ENCODE measurements at places on chromosomes 12 and 14.

GRCh38 chr14:68795597-68796417 lies 2.9 kb upstream of the ZFP36L1 start:
- DNase-seq, result peak; percentile 91
- peaks cover 23% of the 10 kb centered on the region for H3K4me1 ChIP-seq
- H3K27me3 ChIP-seq, result no peaks in the 10 kb centered on the region
- peaks cover 66% of the 10 kb centered on the region for H3K36me3 ChIP-seq

- DNase-seq, result no peak
- H3K4me1 ChIP-seq, result no peaks in the 10 kb centered on the region
- H3K4me3 ChIP-seq, result no peak overlapping the region
- peaks cover 14% of the 10 kb centered on the region for H3K36me3 ChIP-seq
These were observed 62.4 kb downstream of the PRKAB1 start for GRCh38 chr12:119730381-119730780.

- H3K36me3 ChIP-seq, result peaks cover 45% of the 10 kb centered on the region
- DNase-seq, result no peak
- H3K4me1 ChIP-seq, result peaks cover 56% of the 10 kb centered on the region
- no peaks in the 10 kb centered on the region for H3K27me3 ChIP-seq
- H3K27ac ChIP-seq, result peak overlapping the region; percentile 62
- H3K4me3 ChIP-seq, result no peak overlapping the region
These were observed 40.0 kb downstream of the FGD6 start for GRCh38 chr12:95177201-95177768.

- no peak overlapping the region for H3K27ac ChIP-seq
- H3K4me1 ChIP-seq, result no peaks in the 10 kb centered on the region
- no peak overlapping the region for H3K4me3 ChIP-seq
- no peaks in the 10 kb centered on the region for H3K36me3 ChIP-seq
- H3K27me3 ChIP-seq, result peaks cover 48% of the 10 kb centered on the region
These were observed 265.3 kb downstream of the GRIN2B start for GRCh38 chr12:13716119-13716518.

- peaks cover 51% of the 10 kb centered on the region for H3K36me3 ChIP-seq
- H3K27ac ChIP-seq, result no peak overlapping the region
- H3K27me3 ChIP-seq, result no peaks in the 10 kb centered on the region
- no peak overlapping the region for H3K4me3 ChIP-seq
- no peak for DNase-seq
These were observed 7.8 kb upstream of the NEK9 start for GRCh38 chr14:75134644-75135043.

DNA sequence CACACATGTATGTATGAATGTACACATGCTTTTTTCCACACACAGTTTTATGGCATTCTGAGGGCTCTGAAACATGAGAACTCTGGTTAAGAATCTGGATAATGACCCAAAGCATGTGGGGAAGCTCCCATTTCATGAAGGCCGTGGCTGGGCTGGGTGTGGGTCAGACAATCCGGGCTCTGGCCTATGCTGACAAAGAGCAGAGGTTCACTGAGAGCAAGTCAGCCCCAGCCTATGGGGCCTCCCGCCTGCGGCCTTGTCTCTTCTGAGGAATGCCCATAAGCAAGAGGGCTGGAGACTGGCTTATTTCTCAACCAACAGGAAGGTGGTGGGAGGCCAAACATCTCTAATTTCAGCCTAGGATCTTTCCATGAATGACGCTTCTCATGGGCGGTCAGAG lies 8.5 kb downstream of the MYH6 start:
- DNase-seq, result no peak
- H3K4me1 ChIP-seq, result no peaks in the 10 kb centered on the region
- peaks cover 91% of the 10 kb centered on the region for H3K27me3 ChIP-seq
- no peak overlapping the region for H3K27ac ChIP-seq
- H3K36me3 ChIP-seq, result no peaks in the 10 kb centered on the region

GRCh38 chr12:42129595-42130204 lies 15.0 kb downstream of the GXYLT1 start:
- no peak overlapping the region for H3K27ac ChIP-seq
- peak; percentile 41 for DNase-seq
- H3K36me3 ChIP-seq, result no peaks in the 10 kb centered on the region
- peaks cover 13% of the 10 kb centered on the region for H3K4me1 ChIP-seq
- no peaks in the 10 kb centered on the region for H3K27me3 ChIP-seq
- no peak overlapping the region for H3K4me3 ChIP-seq

- H3K36me3 ChIP-seq, result no peaks in the 10 kb centered on the region
- H3K27ac ChIP-seq, result no peak overlapping the region
- H3K4me3 ChIP-seq, result no peak overlapping the region
- H3K4me1 ChIP-seq, result no peaks in the 10 kb centered on the region
- peaks cover 67% of the 10 kb centered on the region for H3K27me3 ChIP-seq
- no peak for DNase-seq
These were observed 9.3 kb upstream of the TMEM106C start for GRCh38 chr12:47954058-47954457.

GRCh38 chr14:105913221-105913620 lies 386.8 kb downstream of the TMEM121 start:
- no peak overlapping the region for H3K4me3 ChIP-seq
- no peak overlapping the region for H3K27ac ChIP-seq

- no peaks in the 10 kb centered on the region for H3K4me1 ChIP-seq
- H3K27ac ChIP-seq, result no peak overlapping the region
- peaks cover 50% of the 10 kb centered on the region for H3K27me3 ChIP-seq
- DNase-seq, result peak; percentile 2
- H3K4me3 ChIP-seq, result no peak overlapping the region
These were observed 121.9 kb upstream of the SLC35F4 start for GRCh38 chr14:57987596-57988300.

DNA sequence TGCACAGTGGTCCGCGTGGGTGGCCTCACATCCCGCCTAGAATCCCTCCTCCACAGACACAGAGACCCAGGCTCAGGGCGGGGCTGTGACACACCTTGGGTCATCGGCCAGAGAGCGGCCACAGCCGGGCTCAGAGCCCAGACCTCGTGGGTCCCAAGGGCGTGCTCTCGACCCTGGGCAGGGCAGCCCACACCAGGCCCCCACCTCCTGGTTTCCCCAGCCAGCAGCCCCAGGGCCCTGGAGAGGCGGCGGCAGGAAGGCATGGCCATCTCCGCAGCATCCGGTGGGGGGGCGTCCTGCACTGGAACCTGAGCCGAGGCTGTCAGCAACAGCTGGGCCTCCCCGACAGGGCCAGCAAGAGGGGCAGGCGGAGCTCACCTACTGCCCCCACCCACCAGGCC lies 15.2 kb downstream of the JAG2 start:
- no peak for DNase-seq
- H3K36me3 ChIP-seq, result peaks cover 5% of the 10 kb centered on the region
- H3K4me3 ChIP-seq, result no peak overlapping the region
- H3K27me3 ChIP-seq, result no peaks in the 10 kb centered on the region
- H3K4me1 ChIP-seq, result no peaks in the 10 kb centered on the region

GRCh38 chr12:76945867-76946266 lies 67.0 kb upstream of the CSRP2 start:
- no peak overlapping the region for H3K4me3 ChIP-seq
- no peaks in the 10 kb centered on the region for H3K36me3 ChIP-seq
- H3K4me1 ChIP-seq, result no peaks in the 10 kb centered on the region
- H3K27ac ChIP-seq, result no peak overlapping the region
- no peak for DNase-seq
- peaks cover 5% of the 10 kb centered on the region for H3K27me3 ChIP-seq

Data from Calu3 (cell line).